Activated gamma-delta T cell treated with anti-CD3 and anti-CD28 coated beads, Interleukin-2, amount 50 U/mL, for 16 hours (primary cell): ENCODE measurements at places on chromosomes 3 and 15.

GRCh38 chr15:80121546-80121945 is 31.3 kb upstream of the FAH start:
- no peak for DNase-seq

DNA sequence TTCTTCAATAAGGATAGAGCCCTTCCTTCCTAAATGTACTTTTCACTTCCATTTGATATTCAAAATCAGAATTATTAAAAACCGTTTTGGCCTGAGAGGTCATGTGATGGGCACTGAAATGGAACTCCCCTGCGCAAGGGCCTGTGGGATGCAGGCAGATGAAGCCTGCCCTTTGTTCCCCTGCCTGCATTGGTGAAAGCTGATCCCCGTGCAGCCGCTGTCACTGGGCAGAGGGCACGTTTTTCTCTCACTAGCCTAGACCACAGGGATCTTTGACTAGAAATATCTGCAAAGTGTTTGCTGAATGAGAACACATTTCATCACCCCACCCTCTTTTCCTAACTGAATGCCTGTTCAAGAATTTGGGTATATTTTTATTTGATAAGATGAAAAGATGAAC is 74.9 kb downstream of the TIPARP start:
- no peak for DNase-seq

- no peak for DNase-seq
Measured at GRCh38 chr3:189304465-189305351, 132.9 kb downstream of the TPRG1 start.

DNA sequence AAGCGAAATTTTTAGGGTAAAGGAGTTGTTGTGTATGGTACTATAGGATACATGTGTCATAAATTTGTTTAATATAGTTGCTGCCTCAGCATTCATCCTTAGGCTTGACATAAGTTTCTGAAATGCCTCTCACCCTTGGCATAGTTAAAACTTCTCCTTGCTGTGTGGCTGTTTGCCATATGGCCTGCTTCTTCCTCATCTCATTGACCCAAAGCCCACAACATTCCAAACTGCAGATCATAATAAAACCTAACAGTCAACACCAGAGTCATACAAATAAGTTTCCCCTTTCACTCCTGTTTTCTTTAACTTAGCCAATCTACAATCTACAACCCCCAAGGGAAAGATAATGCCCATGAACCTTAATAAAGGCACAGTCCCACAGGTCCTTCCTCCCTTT is 136.6 kb downstream of the TMCC1 start:
- no peak for DNase-seq

DNA sequence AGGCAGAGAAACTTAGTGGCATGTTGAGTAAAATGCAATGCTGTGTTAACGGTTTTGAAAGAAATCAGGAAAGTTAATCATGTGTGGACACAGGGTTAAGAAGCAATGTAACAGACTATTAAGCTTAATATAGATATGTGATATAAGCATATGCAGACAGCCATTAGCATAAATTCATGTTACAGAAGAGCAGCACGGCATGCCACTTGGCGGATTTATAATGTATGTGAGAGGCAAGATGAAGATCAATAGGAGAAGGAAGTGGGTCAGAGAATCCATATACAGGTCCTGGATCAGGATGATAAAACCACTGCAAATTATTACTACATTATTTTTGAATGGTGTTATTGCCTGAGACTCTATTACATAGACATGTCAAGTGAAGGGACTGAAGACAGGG is 694.3 kb downstream of the MCTP2 start:
- no peak for DNase-seq

DNA sequence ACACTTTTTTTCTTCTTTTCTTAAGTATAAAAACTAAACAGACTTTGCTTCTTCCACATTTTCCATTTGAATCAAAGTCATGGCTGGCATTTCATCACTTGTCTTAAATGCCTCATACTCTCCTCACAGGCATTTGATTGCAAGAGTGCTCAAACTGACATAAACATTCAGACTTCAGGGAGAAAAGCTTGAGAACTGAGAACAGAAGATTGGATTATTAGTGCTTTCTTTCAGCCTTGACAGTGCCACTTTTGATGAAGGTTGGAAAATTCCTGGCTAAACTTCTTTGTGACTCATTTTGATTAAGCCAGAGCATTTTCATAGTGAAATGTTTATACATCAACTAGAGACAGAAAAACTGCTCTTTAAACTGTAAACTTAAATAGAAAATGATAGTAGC is 544.4 kb downstream of the DIPK2A start:
- no peak for DNase-seq

DNA sequence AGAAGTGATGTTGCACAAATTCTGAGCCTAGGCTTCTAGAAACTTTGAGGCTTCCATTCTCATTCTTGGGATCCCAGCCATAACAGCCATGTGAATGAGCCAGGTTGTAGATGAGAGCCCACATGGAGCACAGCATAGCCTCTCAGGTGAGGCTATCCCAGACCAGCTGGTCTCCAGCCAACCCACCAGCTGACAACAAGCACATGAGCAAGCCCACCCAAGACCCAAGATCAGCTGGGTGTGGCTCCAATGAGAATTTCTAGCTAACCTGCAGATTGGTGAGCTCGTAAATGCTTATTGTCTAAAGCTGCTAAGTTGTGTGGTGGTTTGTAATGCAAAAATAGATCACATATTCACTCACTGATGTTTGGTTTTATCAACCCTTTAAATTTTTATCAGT is 14.4 kb downstream of the KY start:
- DNase-seq = no peak
